ENCODE measurements at places on chromosomes 7 and 10.

GRCh38 chr10:45239642-45240041 lies 75.8 kb downstream of the OR13A1 start:
- DNase-seq: no peak

DNA sequence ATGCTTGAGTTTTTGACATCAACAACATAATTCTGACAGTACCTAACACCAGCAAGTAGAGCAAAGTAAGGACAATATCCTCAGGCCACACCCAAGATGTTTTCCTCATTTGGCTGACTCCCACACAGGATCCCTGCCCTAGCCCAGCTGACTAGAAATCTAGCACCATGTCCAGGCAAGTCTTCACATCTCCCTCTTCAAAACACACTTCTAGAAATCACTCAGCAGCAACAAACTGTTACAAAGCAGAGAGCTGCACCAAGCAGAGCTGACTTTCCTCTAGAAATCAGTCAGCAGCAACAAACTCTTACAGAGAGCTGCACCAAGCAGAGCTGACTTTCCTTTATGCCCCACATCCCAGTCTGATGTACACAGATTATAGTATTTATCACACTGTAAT lies 7.7 kb downstream of the TMEM168 start:
- DNase-seq: no peak

DNA sequence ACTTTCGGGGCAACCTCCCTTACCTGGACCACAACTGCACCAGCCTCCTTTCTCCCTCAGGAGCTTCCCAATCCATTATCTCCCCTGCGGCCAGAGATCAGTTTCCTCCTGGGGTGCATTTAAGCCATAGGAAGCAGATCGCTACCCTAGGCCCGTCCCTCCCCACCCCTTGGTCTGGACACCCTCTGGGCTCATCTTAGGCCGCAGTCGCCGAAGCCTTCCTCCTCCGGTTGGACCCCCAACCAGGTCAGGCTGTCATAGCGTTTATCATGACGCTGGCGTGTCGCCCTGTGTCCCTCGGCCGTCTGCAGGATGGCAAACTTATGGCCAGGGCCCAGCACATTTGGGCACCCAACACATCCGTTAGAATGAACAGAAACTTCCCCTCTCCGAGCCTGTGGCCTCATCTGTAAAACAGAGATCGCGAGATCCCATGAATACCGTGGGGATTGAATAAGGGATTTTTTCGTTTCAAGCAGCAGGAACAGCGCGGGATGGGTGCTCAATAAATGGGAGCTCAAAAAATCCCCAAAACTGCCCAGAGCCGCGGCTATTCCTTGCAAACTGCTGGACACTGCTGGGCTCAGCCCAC lies 669 bp upstream of the AP5Z1 start:
- DNase-seq: no peak

- DNase-seq: no peak
Observed at GRCh38 chr7:121689749-121690148, 183.2 kb upstream of the PTPRZ1 start.

DNA sequence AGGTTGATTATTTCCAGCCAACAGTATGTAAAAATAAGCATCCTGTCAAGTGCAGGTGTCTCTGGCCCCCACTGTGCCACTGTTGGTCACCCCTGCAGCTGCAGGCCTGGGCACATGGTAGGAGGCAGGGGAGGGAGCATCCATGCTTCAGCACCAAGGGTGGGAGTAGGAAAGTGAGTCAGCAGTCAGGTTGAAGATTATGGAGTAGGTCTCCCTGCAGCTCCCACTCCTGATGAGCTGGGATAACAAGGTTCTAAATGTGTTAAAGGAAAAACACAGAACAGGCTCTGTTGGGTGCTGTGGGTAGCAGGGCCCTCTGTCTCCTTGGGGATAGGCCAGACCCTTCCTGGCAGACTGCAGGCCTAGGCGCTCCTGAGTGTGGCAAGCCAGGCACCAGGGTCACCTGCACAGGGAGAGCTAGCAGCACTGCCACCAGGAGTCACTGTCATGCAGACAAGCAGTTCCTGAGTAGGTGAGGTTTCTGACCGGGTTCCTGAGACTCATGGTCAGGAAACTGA lies 59.3 kb downstream of the NUDCD3 start:
- no peak for DNase-seq

- no peak for DNase-seq
Observed at GRCh38 chr7:118759921-118760320, 535.4 kb downstream of the ANKRD7 start.

GRCh38 chr7:143305423-143306070 lies 10.4 kb upstream of the CLCN1 start:
- DNase-seq: peak; percentile 56

DNA sequence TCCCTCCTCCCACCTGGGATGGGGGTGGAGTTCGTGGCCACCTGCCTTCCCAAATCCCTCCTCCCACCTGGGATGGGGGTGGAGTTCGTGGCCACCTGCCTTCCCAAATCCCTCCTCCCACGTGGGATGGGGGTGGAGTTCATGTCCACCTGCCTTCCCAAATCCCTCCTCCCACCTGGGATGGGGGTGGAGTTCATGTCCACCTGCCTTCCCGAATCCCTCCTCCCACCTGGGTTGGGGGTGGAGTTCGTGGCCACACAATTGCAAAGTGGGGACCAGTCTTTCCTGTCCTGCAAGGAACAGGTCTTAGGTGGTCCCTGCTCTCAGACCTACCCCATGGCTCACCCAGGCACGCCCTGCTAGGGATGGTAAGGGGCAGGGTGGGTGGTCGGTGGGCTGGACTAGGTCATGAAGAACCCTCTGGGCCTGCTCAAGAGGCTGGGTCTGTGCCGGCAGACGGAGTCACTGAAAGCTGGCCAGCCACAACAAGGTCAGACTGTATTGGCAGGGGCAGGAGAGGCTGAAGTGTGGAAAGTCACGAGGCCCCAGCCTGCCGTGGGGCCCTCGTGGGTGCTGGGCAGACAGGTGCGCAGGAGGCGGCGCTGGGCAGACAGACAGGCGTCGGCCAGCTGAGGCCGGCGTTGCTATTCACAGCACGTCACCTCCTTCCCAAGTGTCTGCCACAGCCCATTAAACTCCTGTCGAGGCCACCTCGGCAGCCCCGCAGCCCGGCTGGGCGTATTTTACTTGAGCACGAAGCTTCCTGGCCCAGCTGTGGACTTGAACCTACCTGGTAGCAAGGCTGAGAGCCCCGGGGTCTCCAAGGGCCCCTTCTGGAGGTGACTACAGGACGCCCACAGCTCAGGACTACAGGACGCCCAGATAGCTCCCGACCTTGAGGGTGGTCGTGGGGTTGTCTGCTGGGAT lies 4.1 kb downstream of the KNDC1 start:
- DNase-seq: no peak

- DNase-seq: no peak
Observed at GRCh38 chr7:37061849-37062559, 337.7 kb upstream of the AOAH start.

- DNase-seq: no peak
Observed at GRCh38 chr10:78566284-78567111, 502.3 kb upstream of the ZMIZ1 start.

DNA sequence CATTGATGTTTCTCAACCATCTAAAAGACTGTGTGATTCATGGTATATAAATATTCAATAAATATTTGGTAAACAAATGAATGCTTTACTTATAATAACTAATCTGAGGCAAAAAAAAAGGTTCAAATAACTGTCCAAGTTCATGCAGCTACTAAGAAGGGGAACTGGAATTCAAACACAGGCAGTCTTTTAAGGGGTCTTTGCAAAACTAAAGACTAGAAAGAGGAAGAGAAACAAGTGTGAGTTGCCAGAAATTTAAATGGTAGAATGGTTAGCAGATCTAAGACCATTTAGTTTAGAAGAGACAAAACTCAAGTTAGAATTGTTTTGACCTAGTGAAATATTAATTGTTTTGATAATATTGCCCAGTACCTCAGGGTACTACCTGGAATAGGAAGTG lies 642.0 kb upstream of the LRRN3 start:
- DNase-seq: no peak

GRCh38 chr7:82419200-82419599 lies 24.4 kb downstream of the CACNA2D1 start:
- DNase-seq: no peak

DNA sequence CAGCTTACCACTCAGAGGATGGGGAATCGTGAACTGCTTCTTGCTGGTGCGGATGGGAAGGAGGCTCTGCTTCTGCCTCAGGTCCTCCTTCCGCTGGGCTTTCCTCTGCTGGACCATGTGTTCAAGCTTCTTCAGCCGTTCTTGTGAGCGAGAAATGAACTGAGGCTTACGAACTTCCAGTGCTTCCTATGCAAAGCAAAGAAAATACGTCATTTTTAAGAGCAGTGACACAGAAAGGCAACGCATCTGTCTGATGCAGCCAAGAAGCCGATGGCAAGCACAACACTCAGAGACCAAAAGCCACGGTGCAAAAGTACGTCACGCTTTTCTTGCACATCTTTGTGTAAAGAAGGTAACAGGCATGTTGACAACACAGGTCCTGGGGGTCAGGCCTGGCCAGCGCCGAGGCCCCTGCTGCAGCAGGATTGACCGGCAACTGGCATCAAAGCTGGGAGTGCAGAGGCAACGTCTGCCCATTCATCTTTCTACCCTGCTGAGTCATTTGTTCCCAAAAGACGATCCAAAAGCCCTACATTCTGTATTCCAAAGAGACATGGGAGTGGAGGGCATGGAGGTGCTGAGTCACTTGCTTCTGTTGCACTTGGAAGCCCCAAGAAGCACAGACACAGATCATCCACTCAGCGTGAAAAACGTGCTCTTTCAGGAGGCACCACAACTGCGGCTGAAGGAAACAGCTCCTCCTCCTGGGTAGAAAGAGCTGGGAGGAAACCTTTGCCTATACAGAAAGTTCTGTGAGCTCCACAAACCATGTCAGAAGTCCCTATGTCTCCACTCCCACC lies 71.0 kb upstream of the ADAM12 start:
- DNase-seq: no peak

DNA sequence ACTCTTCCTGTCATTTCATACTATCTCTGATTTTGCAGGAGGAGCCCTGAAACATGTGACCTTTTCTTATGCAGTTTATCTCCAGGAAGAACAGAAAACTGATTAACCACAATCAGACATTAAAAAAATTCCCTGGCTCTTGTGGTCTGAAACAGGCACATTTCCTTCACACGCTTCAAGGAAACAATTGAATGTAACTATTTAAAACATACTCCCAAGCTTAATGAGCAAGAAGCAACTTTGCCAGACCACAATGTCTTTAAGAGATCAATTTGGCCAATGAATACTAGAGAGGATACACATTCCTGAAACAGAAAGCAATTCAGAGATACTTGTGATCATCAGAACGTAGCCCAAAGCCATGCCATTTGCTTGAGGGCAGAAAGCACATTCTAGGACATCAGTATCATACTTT lies 65.8 kb downstream of the PIP4K2A start:
- no peak for DNase-seq

- DNase-seq: no peak
Observed at GRCh38 chr7:47493976-47494911, 87.7 kb downstream of the TNS3 start.

DNA sequence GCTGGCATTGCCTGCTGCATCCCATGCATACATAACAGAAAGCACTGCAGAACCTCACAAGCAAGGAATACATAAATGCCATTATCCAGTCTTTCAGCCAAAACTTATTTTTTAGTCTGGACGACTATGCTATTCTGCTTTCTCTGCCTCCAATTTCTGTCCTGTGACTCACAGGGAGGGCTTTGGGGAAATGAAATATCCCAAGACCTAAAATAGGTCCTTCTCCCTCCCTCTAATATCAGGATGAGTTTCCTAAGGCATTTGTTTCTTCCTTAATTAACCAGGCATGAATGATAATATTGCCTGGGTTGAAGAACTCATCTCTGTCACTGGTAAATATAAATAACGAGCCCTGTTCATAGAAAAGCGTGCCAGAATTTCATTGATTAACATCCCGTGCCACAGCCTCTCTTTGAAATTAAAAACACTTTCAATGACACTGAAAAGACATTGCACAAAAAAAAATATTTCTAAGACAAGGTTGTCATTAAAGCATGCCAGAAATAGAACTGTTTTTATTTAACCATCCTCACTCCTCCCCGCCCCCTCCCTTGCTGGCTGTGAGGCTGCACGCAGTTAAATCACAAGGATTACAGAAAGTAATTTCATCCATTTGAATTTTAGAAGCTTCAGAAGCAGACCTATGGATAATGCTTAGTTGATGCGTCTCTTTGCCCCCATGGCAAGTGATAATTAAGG lies 103.0 kb upstream of the ANKRD1 start:
- no peak for DNase-seq

DNA sequence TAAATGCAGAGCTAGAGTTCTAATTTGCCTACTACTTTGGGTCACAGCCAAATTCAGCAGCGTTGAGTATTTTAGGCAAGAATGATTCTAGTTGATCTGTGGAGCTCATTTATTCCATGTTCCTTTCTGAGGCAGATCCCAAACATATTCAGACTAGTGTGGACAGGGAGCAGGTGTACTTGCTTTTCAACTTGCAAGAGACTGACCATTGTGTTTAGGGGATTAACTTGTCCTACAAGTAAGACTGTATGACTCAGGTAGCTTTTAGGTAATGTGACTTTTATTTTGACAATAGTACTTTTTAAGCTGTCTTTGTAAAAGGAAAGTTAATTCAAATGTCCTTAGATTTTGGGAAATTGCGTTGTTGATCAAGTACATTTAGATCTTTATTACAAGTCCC lies 285.5 kb downstream of the TWIST1 start:
- no peak for DNase-seq

DNA sequence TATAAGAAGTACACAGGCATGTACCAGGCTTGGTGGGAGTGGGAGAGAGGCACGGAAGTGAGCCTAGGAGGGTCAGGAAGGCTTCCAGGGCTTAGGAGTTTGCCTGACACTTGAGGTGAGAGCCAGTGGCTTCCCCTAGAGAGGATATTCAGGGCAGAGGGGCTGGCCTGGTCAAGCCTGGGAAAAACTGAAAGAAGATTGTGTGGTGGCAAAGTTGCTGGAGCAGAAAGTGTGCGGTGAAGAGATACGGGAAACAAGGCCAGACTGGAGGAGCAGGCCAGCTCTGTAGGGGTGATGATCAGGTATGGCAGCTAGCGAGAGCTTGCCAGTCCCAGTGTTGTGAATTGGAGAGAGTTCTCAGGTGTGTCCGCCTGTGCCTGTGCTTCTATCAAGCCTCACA lies 129.9 kb downstream of the CCNY start:
- no peak for DNase-seq

DNA sequence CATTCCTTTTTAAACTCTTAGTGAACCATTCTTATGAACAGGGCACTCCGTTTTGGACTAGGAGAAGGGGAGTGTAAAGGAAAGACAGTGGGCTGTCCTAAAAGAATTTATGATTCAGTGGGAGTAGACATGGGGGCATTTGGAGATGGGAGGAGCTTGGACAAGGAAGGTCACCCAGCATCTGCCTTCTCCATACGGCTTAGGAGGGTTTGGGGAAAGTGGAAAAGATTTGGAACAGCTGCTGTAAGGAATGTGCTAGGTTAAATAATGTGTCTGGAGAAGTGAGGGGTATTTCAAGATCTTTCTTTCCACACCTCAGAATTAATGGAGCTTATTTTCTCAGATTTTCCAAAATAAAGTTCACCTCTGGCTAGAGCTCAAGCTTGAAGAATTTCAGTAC lies 24.0 kb downstream of the SLC35G1 start:
- DNase-seq: no peak

DNA sequence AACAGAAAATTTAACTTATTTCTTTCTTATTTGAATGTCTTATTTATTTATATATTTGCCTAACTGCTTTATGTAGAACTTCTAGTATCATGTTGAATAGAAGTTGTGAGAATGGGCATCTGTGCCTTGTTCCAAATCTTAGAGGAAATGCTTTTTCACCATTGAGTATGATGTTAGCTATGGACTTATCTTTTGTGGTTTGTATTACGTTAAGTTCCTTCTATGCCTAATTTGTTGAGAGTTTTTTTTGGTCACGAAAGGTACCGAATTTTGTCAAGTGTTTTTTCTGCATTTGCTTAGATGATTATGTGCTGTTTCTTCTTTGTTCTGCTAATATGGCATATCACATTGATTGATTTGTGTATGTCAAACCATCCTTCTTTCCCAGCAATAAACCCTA lies 161.0 kb upstream of the TRIM24 start:
- DNase-seq: no peak
